ENCODE measurements at places on chromosomes 5 and 9.
A peak's percentile ranks its signal among the peaks of the same experiment; 100 is the strongest.

GRCh38 chr5:53453898-53454718, 26.3 kb upstream of the FST start:
- no peak for DNase-seq

- no peak for DNase-seq
Observed at GRCh38 chr5:132802044-132802684, 10.9 kb upstream of the SOWAHA start.

DNA sequence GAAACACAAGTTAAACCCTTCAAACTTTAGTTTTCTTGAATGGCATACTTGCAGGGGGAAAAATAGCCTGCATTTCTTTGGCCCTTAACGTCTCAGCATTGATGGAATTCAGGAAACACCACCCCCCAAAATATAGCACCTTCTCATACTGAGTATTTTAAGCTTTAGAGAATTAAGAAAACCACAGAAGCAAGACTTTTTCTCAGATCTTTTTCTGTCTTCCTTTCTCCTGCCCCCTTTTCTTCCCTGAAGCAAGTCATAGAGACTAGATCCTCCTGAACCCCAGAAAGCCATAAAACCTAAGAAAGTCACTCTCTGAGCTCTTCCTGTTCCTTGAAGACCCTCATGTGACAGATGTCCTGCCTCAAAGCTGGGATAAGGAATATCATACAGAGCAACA, 1069.9 kb downstream of the EFNA5 start:
- no peak for DNase-seq

GRCh38 chr9:99509065-99509745, 287.1 kb downstream of the SEC61B start:
- no peak for DNase-seq

DNA sequence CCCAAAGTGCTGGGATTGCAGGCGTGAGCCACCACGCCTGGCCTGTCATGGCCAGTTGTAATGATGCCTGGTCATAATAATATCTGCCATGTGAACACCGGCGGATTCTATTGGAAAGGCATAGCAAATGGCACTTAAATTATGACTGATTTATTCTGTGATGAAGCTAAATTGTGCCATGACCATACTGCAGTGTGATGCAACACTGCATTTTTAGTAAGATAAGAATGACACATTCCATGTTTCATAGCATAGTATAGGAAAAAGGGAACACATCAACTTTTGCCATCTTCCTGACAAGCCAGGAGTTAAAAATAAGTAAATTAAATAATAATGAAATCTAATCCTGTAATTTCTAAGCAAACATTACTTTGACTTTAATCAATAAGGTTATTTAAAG, 30.4 kb upstream of the BICD2 start:
- DNase-seq = no peak

GRCh38 chr9:92634712-92635605, 35.0 kb downstream of the IPPK start:
- peak; percentile 79 for DNase-seq

DNA sequence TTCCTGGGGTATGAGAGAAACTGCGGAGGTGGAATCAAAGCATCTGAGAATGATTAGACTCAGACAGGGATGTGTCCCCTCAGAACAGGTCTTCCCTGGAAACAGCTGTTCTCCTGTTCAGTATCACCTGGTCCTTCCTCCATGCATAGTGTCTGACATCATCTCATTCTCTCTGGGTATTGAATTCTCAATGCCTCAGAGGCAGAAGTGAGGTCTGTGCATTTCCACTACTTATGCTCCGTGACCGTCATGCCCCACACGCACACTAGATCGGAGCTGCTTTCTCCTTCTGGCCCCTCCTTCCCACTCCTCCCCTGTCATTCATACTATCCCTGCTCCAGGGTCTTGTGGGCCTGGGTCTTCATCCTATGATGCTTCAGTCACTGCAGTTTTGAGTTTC, 61.4 kb upstream of the DAB2IP start:
- DNase-seq = no peak

Measured in fibroblast of villous mesenchyme (primary cell).